Aorta (tissue), 5 donors: ENCODE measurements at places on chromosomes 13 and 19. TPM values are rescaled to one million over a fixed set of nuclear protein-coding genes. Genes with fewer than 3 reads are reported as not detected.

DNA sequence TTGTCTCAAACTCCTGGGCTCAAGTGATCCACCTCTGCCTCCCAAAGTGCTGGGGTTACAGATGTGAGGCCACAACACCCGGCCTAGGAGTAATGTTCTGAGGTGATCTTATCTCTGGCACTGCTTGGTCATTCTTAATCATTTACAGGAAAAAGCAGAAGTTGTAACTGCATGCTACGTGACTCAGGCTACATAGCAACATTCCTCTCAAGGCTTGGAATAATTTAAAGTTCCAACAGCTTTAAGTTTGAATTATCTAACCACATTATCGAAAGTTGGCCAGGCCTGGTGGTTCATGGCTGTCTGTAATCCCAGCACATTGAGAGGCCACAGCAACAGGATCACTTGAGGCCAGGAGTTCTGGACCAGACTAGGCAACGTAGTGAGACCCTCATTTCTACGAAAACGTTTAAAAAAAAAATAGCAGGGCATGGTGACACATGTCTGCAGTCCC is 3.9 kb upstream of the B9D2 start:
- H3K27ac ChIP-seq: no peak overlapping the region
- no peak for DNase-seq
- H3K4me1 ChIP-seq: no peaks in the 10 kb centered on the region
- H3K4me3 ChIP-seq: no peak overlapping the region
- no peaks in the 10 kb centered on the region for H3K36me3 ChIP-seq
- no peaks in the 10 kb centered on the region for H3K27me3 ChIP-seq

Gene AP1M2
- not detected for total RNA-seq

- no peak for DNase-seq
- H3K27ac ChIP-seq: no peak overlapping the region
- H3K4me3 ChIP-seq: no peak overlapping the region
- no peaks in the 10 kb centered on the region for H3K4me1 ChIP-seq
- H3K36me3 ChIP-seq: no peaks in the 10 kb centered on the region
- H3K27me3 ChIP-seq: no peaks in the 10 kb centered on the region
Observed at GRCh38 chr13:107767119-107767518, 448.2 kb downstream of the LIG4 start.

Gene CEBPA
- 6.1 TPM for total RNA-seq

- H3K4me3 ChIP-seq: peak overlapping the region; percentile 45
- H3K27me3 ChIP-seq: no peaks in the 10 kb centered on the region
- no peak for DNase-seq
- no peaks in the 10 kb centered on the region for H3K36me3 ChIP-seq
- no peak overlapping the region for H3K27ac ChIP-seq
- H3K4me1 ChIP-seq: no peaks in the 10 kb centered on the region
Observed at GRCh38 chr19:30227012-30227621, 145.1 kb upstream of the ZNF536 start.
